CD4-positive, alpha-beta T cell treated with Interferon alpha-2 for 1 hour (primary cell): ENCODE measurements at places on chromosomes 3 and 15.

DNA sequence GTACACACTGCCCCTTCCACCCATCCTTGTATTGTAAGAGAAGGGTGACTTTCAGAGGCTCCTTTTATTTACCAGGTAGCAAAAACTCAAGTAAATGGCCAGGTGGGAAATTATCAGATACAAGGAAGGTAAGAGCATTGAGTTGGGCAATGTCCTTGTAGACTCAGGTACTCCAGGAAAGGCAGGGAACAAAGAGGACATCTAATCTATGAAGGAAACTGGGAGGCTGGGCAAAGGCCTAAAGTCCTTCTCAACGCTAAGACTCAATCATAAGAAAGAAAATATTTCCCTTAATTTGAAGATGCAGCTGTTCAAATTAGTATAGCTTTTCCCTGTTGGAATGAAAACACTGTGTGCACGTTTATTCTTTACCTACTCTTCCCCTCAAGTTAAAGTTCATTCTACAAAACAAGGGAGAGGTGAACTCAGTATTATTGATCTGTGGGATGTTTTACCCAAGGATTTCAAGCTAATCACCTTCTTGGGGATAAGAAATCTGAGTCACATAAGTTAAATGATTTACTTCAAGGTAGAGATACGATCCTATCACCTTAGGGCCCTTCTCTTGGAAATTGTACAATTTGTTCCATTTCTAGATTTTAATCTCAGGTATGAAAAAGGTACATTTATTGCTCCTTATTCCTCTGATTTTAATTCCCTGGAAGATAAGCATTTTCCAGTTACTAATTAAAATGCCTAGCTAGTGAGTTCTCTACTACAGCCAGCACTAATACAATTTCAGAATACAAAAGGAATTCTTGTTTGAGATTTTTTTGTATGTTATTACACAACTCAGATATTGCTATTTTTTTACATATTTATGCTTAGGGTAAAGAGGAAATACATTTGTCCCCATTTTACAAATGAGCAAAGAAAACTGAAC, 80.6 kb downstream of the PLD1 start:
- DNase-seq: no peak

DNA sequence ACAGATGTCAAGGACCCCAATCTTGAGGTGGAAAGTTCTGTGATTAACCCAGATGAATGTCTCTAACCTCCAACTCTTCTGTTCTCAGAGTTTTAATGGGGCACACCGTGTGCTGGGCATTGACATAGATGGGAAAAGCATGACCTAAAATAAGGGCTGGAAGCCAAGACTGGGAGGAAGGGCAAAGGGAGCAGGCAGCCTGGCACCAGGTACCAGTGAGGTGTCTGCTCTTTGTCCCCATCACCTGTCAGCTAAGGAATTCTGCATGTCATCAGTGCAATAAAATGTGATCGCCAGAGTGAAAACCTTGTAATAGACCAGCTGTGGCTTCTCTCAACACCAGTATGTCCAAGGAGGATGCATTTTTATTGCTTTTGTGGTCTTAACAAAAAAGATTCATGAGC, 143.5 kb upstream of the TPM1 start:
- DNase-seq: no peak

GRCh38 chr3:172388412-172389078, 59.7 kb downstream of the GHSR start:
- no peak for DNase-seq

GRCh38 chr3:74122281-74122680, 492.2 kb downstream of the CNTN3 start:
- DNase-seq: no peak

DNA sequence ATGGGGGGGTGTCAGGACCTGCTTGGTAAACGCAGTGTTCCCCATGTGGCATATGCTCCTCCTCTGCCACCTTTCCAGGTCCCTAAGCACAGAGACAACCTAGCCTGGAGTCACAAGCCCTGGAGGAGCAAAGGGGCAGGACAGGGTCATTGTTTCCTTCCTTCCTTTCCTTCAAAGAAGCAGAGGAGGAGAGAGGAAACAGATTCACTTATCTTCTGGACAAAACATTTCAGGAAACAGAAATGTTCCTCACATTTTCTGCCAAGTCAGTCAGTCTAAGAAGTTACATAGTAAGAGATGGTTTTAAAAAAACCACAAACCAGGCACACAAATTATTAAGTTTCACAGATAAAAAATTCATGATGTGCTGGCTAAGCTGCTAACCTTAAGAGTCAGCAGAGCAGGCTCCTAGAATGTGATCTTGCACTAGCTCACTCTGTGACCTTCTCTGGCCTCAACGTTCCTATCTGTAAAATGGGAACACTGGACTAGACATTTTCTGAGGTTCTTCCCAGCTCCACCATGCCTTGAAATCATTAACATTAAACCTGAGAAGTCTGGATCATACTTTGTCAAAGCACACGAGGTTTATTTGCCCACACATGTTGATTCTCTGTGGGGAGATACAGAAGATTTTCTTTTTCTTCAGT, 47.9 kb downstream of the ATP13A5 start:
- DNase-seq: no peak

DNA sequence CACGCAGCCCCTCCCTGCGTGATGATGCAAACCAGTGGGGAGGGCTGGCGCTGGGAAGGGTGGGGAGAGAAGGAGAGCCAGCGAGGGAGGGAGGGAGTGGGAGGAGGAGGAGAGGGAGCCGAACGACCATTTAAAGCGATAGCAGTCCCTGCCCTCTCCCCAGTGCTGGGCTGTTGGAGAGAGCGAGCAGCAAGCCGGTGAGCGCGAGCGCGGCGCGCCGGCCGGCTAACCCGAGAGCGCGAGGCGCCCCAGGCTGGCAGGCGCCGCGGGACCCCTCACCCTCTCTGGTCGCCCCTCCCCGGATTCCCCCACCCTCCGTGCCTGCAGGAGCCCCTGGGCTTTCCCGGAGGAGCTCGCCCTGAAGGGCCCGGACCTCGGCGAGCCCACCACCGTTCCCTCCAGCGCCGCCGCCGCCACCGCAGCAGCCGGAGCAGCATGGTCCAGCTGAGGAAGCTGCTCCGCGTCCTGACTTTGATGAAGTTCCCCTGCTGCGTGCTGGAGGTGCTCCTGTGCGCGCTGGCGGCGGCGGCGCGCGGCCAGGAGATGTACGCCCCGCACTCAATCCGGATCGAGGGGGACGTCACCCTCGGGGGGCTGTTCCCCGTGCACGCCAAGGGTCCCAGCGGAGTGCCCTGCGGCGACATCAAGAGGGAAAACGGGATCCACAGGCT, at the start of gene GRM7:
TSS of gene GRM7 (plus strand) at position 162 of the 671 bp plus-strand sequence.
- DNase-seq: no peak

GRCh38 chr3:61564395-61565059, 3.2 kb downstream of the PTPRG start:
- no peak for DNase-seq

DNA sequence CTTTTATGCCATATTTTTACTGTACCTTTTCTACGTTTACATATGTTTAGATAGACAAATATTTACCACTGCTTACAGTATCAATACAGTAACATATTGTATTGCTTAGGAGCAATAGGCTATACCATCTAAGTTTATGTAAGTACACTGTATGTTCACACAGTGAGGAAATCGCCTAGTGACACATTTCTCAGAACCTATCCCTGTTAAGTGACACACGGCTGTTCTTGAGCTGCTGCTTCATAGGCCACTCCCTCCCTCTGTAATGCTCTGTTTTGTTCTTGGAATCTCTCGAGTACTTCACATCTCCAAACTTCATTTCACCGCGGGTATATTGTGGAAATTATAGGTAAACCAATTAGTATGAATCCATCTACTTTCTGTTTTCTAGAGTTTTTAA, 13.4 kb upstream of the SELENOT start:
- no peak for DNase-seq

GRCh38 chr3:171088964-171089754, 62.6 kb upstream of the SLC2A2 start:
- DNase-seq: no peak

GRCh38 chr15:59260090-59260489, 53.4 kb downstream of the LDHAL6B start:
- DNase-seq: no peak

DNA sequence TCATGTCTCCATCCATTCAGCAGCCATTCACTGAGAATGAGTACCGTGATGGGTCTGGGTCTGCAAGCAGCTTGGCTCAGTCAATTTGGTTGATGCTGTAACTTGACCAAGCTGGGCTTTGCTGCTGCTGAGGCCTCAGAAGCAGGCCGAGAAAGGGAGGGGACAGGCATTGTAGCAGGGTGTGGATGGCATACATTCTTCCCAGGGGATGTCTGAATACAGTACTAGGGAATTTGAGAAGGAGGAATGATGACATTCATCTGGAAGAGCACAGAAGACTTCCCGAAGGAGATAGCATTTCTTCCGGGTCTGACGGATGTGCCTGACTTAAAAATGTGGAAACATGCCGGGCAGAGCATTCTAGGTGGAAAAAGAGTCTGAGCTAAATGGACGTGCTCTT, 105.3 kb upstream of the ADPGK start:
- DNase-seq: no peak

DNA sequence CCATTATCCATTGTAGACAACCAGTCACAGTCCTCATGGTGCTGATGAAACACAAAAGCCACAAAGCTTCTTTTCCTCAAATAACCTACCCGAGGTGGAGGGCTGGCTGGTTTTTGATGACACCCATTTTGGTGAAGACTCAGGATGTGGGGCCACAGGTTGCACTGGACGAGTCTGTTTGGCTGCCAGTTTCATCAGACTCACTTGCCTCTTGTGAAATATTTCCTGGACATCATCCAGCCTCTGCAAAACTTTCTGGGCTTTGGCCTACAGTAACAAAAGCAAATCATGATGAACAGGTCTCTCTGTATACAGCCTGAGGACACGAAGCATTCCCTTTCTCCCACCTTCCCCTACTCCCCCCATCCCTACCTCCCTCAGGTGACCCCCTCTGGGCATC, 42.2 kb downstream of the B3GNT5 start:
- peak; percentile 24 for DNase-seq

DNA sequence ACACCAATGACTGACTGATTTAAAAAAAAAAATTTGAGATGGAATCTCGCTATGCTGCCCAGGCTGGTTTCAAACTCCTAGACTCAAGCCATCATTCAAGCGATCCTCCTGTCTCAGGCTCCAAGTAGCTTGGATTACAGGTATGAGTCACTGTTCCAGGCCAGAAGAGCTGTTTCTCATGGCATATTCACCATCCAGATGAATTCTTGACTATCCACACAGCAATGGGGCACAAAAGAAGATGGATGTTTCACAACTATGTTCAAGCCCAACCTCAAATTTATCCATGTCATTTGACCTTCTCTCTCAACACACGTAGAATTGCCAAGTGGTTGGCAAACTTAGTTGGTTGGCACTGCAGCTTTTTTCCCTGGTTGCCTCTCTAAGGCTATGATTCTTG, 40.6 kb downstream of the PRICKLE2 start:
- no peak for DNase-seq

DNA sequence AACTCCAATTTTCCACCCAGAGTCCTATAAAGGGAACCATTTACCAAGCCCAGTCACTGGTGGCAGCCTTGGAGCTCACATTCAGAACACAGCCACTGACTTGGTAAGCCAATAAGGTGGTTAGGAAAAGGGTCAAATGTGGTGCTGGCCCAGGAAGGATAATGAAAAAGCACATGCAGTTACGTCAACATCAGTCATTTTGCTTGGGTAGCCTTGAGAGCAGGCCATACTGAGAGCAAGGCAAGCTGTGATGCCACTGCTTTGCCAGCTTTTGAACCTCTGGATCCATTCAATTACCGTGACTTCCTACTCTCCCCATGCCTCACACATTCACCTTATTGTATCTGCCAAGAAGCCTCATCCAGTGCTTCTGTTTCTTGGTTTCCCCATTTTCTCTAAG, 253.6 kb downstream of the OPA1 start:
- no peak for DNase-seq

DNA sequence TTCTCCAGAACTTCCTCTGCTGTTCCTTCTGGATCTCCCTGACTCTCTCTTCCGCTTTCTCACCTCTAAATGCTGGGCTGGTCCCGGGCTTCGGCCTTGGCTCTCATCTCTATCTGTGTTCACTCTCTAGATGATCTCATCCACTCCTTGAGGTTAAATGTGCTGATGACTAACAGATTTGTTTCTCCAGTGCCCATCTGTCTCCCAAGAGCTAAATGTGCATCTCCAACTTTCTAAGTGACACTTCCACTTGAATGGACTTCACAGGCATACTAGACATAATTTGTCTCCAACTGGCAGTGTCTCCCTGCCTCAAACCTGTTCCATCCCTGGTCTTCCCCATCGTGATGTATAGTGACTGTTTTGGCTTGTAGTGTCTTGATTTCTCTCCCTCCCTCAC, 95.3 kb downstream of the ITPR1 start:
- DNase-seq: no peak

DNA sequence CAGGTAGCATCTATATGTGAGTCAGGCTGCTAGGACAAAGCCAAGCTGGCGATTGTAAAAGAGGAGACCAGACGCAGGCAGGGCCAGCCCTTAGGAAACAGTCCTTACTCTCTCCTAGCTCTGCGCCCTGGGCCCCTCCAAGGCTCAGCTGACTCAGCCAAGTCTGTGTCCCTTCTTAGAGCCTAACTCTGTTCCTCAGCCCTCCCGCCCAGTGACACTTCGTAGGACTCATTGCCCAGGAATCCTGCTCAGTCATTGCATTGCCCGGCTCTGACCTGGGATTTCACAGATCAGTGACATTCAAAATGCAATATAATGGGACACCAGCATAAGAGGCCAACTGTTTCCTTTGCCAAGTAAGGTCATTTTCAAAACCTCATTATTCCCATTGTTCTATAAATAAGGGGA, 244.2 kb downstream of the TLE3 start:
- no peak for DNase-seq

DNA sequence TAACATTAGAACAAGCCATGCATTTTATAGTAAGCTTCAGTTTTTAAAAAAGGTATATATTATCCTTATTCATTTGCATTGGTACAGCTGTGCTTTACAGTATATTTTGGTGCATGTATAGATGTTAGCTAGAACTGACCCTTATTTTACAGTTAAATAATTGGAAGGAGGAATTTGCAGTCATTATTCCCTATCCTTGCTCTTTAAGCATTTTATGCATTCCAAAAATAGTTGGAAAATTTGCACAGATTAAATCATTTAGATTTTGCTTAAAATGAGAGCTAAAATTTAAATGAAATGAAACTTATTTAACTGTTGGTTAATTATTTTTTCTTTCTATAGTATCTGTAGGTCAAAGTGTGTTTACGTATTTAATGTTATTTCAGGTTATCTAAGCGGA, 667.1 kb downstream of the NAALADL2 start:
- no peak for DNase-seq

DNA sequence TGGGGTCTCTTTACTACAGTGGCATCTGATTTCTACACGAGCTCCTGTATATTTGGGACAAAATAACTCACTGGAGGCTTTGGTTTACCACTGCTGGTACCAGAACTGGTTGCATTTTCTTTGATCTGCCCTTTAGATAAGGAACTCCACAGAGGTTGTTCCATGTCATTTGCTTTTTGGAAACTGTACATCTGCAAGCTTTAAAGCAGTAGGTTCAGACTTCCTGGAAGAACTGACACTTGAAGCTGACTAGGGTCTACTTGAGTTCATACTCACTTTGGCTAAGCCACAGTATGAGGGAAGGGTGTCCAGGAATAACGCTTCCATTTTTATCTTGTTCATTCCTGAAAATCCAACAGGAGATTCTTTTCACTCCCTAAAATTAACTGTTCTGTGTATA, 86.4 kb downstream of the WWTR1 start:
- DNase-seq: no peak
